Cortex of kidney (tissue), 1 donor: ENCODE measurements at places on chromosomes 7 and 10.

DNA sequence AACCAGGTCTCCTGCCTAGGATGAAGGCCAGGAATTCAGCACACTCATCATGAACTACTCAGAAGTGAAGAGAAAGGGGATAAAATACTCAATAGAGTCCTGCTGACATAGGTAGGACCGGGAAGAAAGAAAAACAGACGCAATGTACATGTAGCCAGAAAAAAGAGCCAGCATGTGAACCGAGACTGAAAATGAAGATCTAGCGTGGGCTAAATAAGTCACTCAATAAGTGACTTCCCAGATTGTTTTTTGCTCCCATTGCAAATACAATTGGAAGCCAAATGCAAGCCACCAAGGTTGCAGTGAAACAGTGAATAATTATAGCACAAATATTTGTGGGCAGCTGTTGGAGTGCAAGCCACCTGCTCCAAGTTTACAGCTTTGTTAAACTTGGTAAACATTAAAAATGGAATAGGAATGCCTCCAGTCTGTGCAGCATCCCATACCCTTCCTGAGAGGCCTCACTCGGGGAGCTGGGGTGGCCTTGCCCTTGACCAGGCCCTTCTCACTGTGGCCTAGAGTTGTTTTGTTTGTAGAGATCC is 34.7 kb upstream of the HPS1 start:
- DNase-seq: no peak

- no peak for DNase-seq
Measured at GRCh38 chr7:51949726-51950644, 633.4 kb upstream of the COBL start.

- no peak for DNase-seq
Measured at GRCh38 chr7:85191383-85191782, 4.5 kb upstream of the SEMA3D start.

DNA sequence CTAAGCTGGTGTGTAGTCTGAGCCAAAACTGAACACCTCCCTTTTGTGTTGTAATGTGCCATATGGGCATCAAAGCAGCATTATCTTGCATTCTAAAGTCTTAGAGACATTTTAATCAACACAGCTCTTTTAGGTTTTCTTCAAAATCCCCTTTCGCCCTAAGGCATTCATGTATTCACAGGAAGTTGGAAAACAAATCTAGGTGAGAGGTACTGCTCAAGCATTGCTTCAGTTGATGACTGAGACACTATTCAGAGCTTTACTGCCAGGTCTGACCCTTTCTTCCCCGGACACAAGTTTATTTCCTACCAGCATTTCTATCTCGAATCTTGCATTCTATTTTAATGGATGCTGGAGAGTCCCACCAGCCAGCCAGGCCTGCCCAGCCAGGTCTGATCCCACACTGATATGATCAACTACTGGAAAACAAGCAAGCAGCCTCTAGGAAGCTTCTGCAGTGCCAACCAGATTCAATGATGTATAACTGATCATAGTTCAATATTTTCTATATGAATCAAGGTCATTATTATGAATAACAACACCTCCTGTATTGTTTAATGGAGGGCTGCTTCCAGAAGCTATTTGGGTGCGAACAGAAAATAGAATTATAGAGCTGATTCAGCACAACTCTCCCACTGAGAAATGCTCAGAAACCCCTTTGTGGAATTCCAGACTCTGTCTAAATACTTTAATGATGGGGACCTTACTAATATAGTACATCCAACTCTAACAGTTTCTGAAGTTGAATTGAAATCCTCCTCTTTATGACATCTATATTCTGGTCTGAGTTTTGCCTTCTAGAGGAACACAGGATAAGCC is 4.0 kb upstream of the BRAF start:
- DNase-seq: no peak

- DNase-seq: no peak
Measured at GRCh38 chr10:43292755-43293676, 26.2 kb upstream of the RASGEF1A start.

- no peak for DNase-seq
Measured at GRCh38 chr7:96657347-96658021, 52.2 kb downstream of the SEM1 start.

DNA sequence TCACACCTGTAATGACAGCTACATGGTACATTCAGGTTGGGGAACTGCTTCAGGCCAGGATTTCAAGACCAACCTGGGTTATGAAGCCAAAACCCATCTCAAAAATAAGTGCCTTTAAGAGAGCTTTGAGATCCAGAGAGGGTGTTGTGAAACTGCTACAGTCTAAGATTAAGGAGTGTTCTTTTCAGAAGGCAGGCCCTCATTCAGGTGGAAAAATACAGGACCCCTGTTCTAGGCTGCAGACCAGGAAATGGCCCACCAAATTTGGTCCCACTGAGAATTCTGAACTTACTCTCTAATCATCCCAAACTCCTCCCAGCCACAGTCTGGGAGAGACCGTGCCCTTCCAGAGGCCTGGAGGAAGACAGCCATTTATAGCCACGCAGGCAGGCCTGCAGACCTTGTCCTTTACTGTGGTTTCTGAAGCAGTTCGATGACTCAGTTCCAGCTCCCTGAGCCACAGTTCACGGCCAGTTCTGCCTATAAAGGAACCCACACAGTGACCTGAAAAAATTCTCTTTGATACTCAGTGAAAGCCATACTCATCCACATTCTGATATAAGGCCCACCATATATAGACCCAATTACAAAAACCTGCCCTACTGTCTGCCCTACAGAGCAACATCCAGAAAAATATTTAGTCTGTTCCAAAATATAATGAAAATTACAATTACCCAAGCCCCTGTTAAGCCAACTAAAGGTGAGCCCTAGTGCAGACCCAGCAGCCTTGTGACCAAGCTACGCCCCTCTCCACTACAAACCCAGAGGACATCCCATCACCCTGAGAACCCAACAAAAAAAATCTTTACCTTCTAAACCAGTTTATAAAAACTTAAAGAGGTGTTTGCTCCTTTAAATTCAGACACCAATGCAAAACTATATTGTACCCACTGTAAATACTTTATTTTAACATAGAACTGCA is 21.2 kb downstream of the ZNF680 start:
- no peak for DNase-seq

DNA sequence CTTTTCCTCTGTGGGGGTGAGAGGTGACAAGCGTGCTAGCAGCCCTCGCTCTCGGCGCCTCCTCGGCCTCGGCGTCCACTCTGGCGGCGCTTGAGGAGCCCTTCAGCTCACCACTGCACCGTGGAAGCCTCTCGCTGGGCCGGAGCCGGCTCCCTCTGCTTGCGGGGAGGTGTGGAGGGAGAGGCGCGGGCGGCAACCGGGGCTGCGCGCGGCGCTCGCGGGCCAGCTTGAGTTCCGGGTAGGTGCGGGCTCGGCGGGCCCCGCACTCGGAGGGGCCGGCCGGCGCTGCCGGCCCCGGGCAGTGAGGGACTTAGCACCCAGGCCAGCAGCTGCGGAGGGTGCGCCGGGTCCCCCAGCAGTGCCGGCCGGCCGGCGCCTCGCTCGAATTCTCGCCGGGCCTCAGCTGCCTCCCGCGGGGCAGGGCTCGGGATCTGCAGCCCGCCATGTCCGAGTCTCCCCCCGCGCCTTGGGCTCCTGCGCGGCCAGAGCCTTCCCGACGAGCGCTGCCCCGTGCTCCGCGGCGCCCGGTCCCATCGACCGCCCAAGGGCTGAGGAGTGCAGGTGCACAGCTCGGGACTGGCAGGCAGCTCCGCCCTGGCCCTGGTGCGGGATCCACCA is 352.8 kb upstream of the PODXL start:
- no peak for DNase-seq

GRCh38 chr10:42367532-42368230 is 270.7 kb downstream of the ZNF33B start:
- DNase-seq: no peak

DNA sequence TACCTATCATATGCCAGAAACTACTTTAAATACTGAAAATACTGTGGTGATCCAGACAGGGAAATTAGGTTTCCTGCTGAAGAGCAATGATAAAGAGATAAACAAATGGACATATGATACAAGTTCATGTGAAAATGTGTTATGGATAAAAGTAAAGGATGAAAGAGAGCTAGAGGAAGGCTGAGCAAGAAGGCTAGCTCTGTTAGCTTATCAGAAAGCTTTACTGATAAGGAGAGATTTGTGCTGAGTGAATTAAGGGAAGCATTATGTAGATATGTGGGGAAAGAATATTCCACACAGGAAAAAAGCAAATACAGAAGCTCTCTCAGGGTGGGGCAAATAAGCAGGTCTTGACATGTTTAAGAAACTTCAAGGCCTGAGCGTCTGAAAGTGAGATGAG is 308.4 kb downstream of the HDAC9 start:
- DNase-seq: no peak

- DNase-seq: no peak
Measured at GRCh38 chr10:125296598-125296997, 136.2 kb upstream of the CTBP2 start.

DNA sequence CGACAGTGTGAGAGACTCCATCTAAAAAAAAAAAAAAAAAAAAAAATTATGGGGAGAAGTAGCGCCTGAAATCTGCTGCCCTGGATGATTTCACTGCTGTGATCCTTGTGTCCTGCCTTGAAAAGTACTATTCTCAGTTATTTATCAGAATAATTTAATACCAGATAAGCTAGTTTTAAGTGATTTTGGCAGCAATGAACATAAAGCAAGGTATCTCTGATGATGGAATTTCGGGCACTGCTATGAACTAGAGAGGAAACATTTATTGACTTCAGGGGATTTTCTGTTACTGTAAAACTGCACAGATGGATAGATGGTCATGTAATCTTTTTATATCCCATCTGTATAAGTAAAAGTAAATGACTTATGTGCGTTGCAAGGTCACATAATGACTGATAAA is 619.1 kb upstream of the ANKRD30A start:
- DNase-seq: no peak

GRCh38 chr7:132318352-132319318 is 257.6 kb downstream of the PLXNA4 start:
- DNase-seq: no peak

DNA sequence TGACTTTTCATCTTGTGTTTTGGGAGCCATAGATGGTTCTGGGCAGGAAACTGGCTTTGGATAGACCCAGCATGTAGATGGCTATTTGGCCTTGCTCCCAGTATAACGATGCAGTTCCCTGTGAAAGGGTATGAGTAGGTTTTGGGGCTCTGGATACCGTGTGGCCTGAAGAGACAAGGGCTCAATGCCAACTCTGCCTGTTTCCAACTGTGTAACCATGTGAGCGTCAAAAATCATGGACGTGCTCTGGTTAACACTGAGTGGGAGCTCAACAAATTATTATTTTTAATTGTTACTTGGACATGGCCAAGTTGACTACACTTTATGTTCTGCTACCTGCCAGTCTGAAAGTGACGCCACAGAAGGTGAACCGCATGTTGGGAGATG is 41.8 kb downstream of the EGFR start:
- no peak for DNase-seq

GRCh38 chr7:55429835-55430499 is 64.8 kb downstream of the LANCL2 start:
- no peak for DNase-seq

- DNase-seq: no peak
Measured at GRCh38 chr7:6015917-6016652, 7.0 kb downstream of the AIMP2 start.
